ENCODE measurements at places on chromosomes 11 and 22.

- DNase-seq, result no peak
These were observed 19.4 kb downstream of the SDHD start for GRCh38 chr11:112106070-112106469.

GRCh38 chr11:4798427-4799183 is 5.6 kb downstream of the OR52R1 start:
- DNase-seq, result no peak

- DNase-seq, result no peak
These were observed 444.8 kb downstream of the SOX6 start for GRCh38 chr11:15911377-15912044.

GRCh38 chr22:37601540-37602442 is 6.8 kb upstream of the GGA1 start:
- DNase-seq, result no peak

GRCh38 chr11:2136209-2136951 is 2.8 kb downstream of the IGF2 start:
- no peak for DNase-seq

GRCh38 chr22:32852395-32853251 is 51.1 kb downstream of the TIMP3 start:
- DNase-seq, result no peak

DNA sequence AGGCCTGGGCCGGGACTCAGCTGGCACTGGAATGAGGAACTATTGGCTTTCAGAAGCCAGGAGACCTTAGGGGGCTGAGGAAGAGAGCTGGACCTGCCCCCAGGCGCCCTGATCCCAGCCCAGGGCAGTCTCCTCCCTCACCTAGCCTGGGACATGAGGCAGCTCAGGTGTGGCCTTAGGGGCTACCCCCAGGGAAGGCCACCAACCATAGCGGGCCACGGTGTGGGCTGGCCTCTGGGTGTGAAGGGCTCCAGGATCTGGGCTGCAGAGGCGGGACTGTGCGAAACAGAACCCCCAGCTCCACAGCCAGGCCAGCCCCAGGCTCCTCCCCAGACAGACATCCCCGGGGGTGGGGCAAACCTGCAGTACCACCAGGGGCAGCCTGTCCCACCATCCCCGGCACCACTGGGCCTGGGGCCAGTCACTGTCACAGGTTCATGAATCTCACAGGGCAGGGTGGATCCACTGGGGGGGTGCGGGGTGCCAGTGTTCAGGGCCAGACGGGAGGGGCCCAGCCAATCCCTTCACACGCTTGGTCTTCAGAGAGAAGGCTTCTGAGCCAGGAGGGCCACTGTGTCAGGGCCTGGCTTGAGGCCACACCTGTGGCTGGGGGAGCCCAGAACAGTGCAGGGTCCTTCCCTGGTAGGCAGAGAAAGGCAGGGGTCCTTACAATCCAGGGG is 3.5 kb downstream of the PLXNB2 start:
- DNase-seq, result no peak

DNA sequence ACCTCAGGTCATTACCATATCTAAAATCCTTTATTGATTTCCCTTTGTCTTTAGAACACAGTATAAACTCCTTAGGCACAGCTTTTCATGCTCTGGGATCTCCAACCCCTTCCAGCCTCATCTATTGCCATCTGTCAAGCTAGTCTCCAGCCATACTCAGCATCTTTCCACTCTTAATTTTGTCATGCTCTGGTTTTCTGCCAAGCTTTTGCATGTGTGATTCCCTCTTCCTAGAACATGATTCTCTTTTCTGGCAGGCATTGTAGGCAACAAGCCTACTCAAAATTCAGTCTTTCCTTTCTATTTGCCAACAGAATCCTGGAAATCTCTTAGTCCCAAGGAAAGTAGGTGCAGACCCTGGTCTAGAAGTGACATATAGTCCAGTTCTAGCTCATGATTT is 35.5 kb upstream of the SLC6A5 start:
- DNase-seq, result no peak

GRCh38 chr11:110311783-110312579 is 15.6 kb upstream of the RDX start:
- no peak for DNase-seq

DNA sequence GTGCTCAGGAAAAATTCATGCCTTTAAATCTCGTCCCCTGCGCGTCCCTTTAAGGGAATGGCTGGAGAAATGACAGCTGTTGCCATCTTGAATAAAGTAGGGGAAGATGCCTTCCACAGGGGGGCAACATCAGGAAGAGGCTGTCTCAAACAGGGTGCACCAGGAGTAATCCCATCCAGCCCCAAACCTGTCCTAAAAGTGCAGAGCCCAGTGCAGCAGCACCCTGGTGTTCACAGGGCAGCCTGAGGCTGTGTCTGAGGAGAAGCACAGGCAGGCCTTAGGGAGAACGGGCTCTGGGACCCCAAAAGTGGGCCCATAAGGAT is 10.8 kb upstream of the C11orf96 start:
- no peak for DNase-seq

GRCh38 chr22:45199723-45200122 is 36.0 kb downstream of the NUP50 start:
- no peak for DNase-seq

DNA sequence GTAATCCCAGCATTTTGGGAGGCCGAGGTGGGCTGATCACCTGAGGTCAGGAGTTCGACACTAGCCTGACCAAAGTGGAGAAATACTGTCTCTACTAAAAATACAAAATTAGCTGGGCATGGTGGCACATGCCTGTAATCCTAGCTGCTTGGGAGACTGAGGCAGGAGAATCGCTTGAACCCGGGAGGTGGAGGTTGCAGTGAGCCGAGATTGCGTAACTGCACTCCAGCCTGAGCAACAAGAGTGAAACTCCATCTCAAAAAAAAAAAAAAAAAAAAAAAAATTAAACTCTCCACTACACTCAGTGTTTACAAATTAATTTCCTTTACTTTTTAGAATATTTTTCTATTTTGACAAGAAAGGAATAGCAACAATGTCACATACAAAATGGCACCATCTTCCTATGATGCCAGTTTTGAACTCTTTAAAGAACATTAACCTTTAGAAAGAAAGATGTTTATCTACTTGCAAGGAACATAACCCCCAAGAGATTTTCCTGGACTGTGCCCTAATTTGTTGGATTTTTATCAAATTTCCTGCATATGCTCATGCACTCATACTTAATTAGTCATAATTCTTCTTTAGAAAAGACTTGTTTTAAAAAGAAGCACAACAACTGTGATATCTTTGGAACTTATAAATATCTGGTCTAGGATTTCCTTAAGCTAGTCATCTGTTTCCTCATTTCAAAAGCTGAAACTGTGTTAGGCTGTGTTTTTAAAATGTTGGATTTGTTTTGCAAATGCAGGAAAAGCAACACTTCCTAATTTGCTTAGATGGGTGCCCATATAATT is 22.6 kb upstream of the HIPK3 start:
- no peak for DNase-seq

Measured in stimulated activated CD8-positive, alpha-beta memory T cell treated with anti-CD3 and anti-CD28 coated beads, Interleukin-2, amount 100 ng/mL, for 1 hour (primary cell).